NCI-H748 treated with DMSO at 0.1 percent for 48 hours (cell line): ENCODE measurements at places on chromosomes 3 and 15.

- DNase-seq: no peak
These were observed 71.1 kb upstream of the RAP2B start for GRCh38 chr3:153090973-153091372.

GRCh38 chr15:72387741-72388140 lies 10.4 kb upstream of the TMEM202 start:
- no peak for DNase-seq

- DNase-seq: no peak
These were observed 16.9 kb downstream of the CYP11A1 start for GRCh38 chr15:74350295-74351275.

- DNase-seq: no peak
These were observed 101.3 kb downstream of the TMCO5A start for GRCh38 chr15:38035701-38036100.

DNA sequence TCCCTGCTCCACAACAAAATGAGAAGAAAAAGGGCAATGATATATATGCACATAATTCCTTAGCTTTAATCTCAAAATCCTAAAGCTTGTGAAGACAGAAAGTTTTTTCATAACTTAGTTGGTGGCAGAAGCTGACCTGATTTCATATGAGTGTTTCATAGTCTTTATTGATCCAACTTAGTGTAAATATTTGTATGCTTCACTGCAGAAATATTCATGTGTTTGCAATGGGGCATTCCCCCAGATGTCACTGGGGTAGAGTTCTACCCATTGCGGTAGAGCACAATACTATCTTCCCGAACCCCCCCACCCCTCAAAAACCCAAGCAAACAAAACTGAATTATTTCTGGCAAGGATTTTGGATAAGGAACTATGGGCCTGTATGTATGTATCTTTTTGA lies 221.2 kb downstream of the THRB start:
- DNase-seq: no peak

GRCh38 chr3:88988906-88989305 lies 118.5 kb upstream of the EPHA3 start:
- DNase-seq: no peak

DNA sequence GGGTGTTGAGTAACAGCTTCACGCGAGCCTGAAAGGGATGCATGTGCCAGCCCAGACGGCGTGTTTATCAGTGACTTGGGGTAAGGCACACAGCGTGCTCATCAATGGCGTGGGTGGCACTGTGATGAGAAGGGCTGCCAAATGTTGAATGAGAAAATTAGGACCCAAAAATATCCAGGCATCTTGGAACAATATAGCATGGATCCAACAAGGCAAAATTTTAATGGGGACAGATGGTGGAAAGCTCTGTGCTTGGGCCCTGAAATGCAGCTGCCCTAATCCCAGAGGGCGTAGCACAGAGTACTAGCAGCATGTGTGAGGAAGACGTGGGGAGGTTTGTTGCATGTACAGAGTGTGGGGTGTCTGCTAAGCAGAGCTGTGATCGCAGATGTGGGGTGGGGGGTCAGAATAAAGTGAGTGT lies 48.9 kb downstream of the SSUH2 start:
- no peak for DNase-seq

GRCh38 chr3:51544011-51544775 lies 5.7 kb downstream of the RAD54L2 start:
- DNase-seq: no peak

DNA sequence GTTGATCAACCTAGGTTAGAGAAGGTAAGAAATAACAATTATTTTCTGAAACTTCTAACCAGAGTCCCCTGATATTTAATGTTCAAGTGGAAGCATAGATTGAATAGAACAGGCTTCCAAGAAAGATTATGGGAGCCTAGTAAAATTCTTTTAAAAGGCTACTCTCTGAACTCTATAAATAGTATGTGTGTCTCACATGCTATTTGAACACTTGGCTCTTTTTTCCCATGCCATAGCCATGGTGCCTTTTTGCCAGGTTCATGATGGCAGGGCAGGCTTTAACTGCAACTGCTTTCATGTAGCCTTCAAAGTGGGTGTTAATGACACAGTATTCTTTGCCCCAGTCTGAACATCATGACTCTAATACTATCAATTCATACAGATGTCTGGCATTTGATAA lies 22.9 kb upstream of the STRIT1 start:
- no peak for DNase-seq

- DNase-seq: no peak
These were observed 33.9 kb upstream of the PLXNA1 start for GRCh38 chr3:126948980-126949535.

DNA sequence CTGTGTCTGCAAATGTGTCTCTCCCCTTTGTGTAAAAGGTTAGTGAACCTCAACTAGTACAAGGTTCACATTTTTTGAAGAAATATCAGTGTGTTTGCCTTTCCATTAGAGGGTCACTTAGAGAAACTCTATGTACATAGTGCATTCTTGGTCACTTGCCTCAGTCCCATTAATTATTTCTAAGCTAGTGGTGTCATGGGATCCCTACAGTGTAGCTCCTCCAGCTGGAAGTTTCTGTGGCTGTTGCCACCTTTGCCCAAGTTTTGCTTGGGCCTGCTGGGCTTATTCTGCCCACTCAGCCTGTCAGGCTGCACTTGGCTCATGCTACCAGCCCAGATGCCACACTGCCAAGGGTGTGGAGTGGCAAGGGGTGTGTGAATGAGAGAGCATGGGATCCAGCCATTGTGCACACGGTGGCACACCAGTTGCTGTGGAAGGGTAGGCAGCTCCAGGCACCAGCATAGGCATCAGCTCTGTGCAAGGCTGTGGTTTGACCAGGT lies 161.7 kb downstream of the ARPP21 start:
- DNase-seq: no peak

- no peak for DNase-seq
These were observed 90.5 kb upstream of the DGKG start for GRCh38 chr3:186452517-186452916.

- DNase-seq: no peak
These were observed 1018.2 kb downstream of the DIPK2A start for GRCh38 chr3:144989807-144990206.

GRCh38 chr15:60887139-60887538 lies 342.0 kb downstream of the RORA start:
- DNase-seq: no peak

DNA sequence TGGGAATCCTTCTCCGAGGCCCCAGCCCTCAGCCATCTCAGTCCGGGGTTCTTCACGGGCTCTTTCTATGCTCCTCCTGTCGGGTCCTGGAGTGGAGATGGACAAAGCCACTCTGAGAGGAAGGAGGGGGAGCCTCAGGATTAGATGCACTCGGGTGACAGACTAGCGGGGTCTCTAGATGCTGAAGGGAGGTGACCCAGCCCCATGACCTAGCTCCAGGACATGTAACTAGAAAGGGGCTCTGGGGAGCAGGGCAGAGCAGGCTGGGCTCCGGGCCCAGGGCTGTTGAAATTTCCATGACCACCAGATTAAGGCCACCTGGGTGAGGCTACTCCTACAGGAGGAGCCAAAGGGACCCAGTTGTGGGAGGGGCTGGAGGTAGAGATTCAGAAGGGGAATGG lies 14.8 kb upstream of the SKIC8 start:
- DNase-seq: no peak

GRCh38 chr3:56693750-56694149 lies 10.7 kb upstream of the TASOR start:
- DNase-seq: no peak

DNA sequence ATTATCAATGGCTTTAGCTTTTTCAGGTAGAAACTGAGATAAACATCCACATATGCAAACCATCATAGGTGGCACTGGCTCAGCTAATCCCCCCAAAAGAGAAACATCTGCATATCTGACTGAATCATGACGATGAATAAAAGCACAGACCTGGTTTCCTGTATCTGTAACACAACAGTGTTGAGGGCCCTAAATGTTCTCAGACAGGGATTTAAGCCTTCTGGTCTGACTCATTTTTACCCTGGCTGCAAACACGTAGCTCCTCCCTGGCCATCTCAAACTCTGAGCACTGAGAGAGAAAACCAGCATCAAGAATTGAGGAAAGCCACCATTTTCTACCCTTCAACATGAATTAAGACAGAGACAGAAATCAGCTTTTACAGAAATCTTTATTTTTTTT lies 35.2 kb downstream of the GLB1 start:
- DNase-seq: no peak

DNA sequence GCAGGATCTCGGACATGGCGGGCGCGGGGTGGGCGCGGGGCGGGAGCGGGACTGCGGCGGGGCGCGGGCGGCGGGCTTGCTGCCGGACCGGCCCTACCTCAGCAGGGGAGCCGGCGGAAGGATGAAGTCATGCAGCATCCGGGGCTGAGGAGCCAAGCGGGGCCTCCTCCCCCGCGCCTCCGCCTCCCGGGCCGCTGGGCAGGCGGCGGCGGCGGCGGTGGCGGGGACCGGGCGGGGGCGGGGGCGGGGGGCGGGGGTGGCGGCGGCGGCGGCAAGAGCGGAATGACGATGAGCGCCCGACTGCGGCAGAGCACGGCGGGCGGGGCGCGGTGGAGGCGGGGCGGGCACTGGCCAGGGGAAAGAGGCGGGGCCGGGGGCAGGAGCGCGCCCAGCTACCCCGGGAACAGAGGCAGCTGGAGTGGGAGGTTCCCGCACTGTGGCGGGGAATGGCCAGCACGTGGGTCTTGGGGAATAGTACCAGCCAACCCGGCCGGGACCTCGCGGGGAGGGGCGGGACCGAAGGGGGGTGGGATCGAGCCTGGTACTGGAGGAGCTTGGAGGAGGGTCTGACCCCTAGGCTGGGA lies at the start of gene CAMK2N2:
CAMK2N2 (minus strand) TSS at position 284 of the 584 bp plus-strand sequence; CDS start at position 16, 268 bp downstream.
- peak; percentile 71 for DNase-seq

DNA sequence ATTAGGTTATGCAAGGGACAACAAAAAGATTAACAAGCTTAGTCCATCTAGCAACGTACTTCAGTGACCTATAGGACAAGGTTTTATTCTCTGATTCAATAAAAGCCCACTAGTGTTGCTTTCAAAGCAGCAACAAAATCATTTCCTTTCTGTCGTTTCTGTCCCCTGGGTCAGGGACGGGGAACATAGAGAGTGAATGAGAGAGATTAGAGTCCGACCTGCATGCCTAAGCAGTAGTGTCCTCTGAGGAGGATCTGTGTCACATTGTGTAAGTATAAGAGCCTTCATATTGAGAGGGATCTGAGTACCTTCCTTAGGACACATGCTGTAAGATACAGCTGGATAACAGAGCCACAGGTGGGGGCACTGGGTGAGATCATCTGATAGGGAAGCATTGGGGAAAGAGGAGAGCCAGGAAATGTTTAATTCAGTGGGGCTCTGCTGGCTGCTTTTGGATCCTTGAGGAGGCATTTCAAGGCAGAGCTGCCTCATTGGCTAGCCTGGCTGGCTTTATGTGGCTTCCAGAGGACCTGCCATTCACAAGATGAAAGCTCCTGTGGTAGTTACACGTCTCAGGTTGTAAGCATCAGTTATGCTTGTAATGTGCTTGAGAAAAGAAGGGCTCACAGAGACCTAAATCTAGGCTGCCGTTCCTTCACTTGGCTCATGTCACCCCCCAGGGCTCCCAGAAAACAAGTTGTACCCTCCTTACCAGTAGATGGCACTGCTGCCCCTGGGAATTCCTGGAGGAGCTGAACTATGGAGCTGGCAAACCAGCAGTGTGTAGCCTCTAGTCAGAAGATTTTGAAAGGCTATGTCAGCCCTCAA lies 2.7 kb downstream of the TMEM108 start:
- DNase-seq: peak; percentile 70

DNA sequence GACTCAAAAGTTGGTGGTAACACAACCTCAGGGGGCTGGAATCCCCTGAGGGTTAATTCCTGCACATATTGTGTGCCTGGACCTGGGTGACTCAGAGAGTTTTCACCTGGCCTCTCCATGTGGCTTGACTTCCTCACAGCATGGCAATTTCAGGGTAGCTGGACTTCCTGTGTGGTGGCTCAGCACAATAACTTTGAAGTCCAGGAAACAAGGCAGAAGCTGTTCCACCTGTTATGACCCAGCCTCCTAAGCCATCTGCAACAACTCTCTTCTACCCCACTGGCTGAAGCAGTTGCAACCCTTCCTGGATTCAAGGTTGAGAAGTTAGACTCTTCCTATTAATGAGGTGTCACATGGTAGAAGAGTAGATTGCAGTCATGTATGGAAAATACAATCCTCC lies 58.4 kb downstream of the EDEM1 start:
- DNase-seq: no peak

- DNase-seq: no peak
These were observed 384.3 kb downstream of the CACNA2D3 start for GRCh38 chr3:54506603-54507002.

DNA sequence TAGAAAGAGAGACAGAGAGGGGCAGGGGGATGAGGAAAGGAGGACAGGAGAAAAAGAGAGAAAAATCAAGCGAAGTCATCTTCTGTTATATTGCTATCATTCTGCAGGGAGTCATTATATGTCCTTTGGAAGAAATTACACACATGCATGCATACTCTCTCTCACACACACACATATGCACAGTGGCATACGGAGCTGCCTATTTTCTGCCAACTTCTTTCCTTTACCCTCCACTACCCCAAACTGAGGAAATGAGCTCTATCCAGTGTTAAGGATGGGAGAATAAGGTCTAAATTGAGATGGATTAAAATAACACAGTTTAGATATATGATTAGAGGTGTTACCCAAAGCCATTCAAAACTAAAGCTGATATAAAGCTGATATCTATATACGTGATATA lies 48.8 kb downstream of the PDZRN3 start:
- no peak for DNase-seq

- DNase-seq: no peak
These were observed 272.4 kb upstream of the COL8A1 start for GRCh38 chr3:99365979-99366378.

DNA sequence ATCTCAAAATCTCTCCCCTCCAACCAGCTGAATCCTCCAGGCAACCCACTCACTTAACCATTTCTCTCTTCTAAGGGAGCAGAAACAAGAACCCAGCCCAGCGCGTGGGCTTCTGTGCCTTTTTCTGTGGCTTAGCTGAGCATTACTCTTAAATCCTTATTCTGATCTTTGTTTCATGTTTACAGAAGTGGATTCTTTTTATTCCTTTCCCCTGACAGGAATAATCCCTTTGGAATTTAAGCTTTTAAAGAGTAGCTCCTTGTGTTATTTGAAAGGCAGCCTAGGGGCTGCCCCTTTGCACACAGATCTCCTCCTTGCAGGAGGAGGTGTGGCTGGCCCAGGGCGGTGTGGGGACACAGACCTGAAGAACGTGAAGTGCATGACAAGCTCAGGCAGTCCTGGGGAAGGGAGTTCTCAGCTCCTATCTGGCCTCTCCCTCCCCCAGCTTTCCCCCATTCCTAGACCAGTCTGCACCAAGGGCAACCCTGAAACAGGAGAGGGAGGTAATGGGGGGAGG lies 77.1 kb upstream of the UBE2E1 start:
- DNase-seq: no peak

DNA sequence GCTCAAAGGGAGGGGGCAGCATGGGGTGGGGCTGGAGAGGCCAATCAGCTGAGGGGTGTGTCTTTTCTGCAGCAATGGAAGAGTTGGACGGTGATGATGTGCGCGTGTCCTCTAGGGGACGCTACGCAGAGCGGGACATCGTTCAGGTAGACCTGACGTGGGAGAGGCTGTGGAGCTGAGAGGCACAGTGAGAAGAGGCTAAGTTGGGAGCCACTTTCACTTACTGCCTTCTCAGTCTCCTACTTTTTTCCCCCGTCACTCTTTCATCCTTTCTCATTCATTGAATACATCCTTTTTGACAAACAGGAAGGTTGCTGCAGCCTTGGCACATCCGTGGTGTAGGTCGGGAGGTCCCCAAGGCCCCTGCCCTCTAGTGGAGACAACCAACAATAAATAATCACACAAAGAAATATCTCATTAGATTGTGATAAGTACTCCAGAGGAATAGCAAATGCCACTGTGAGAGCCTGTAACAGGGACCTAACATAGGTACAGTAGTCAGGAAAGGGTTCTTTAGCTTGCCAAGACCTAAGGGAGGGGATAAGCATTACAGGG lies 4.4 kb upstream of the BRPF1 start:
- no peak for DNase-seq

GRCh38 chr3:110236976-110237610 lies 834.5 kb upstream of the NECTIN3 start:
- DNase-seq: no peak
